ENCODE measurements at places on chromosomes 7 and 10. TPM values are rescaled to one million over a fixed set of nuclear protein-coding genes. Genes with fewer than 3 reads are reported as not detected.
A peak's percentile ranks its signal among the peaks of the same experiment; 100 is the strongest.

- no peak for DNase-seq
Measured at GRCh38 chr7:132545756-132546155, 30.5 kb downstream of the PLXNA4 start.

DNA sequence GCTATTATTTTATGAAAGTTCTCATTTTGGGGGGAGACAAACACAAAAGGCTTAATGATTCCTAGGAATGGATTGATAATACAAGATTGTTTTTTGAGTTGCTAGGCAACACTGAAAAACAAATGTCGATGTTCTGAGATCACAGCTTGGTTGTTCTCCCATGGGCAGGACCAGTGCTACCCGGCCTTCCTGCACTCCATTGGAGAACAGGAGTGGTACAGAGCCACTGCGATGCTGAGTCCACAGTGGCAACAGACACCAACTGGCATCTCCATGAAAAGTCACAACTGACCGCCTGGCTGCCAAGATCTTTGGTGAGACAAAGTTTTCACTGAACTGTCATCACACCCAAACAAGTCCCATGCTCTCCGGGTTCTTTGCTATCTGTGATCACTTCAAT is 68.9 kb upstream of the NMT2 start:
- DNase-seq = no peak

- DNase-seq = no peak
Measured at GRCh38 chr7:70498232-70498992, 633.5 kb upstream of the GALNT17 start.

- DNase-seq = no peak
Measured at GRCh38 chr10:125455431-125455830, 227.5 kb downstream of the TEX36 start.

DNA sequence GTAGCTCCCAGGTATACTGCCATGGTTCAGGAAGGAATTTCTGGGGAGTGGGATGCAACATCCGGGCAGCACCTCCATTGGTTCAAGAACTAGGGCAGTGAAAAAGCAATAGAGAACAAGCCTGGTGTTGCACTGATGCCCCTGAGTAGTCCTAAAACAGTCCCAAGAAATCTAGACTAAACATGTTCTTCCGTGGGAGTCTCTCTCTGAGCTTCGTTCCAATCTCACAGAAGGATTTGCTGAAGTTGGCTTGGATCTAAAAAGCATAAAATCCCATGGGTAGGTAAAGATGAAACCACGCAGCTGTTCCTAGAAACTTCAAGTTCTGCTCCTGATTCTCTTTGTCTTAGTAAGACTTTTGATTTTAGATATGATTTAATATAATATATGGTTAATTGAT is 154.5 kb downstream of the PLXDC2 start:
- no peak for DNase-seq

- DNase-seq = no peak
Measured at GRCh38 chr10:118342638-118343020, 505 bp upstream of the FAM204A start.

DNA sequence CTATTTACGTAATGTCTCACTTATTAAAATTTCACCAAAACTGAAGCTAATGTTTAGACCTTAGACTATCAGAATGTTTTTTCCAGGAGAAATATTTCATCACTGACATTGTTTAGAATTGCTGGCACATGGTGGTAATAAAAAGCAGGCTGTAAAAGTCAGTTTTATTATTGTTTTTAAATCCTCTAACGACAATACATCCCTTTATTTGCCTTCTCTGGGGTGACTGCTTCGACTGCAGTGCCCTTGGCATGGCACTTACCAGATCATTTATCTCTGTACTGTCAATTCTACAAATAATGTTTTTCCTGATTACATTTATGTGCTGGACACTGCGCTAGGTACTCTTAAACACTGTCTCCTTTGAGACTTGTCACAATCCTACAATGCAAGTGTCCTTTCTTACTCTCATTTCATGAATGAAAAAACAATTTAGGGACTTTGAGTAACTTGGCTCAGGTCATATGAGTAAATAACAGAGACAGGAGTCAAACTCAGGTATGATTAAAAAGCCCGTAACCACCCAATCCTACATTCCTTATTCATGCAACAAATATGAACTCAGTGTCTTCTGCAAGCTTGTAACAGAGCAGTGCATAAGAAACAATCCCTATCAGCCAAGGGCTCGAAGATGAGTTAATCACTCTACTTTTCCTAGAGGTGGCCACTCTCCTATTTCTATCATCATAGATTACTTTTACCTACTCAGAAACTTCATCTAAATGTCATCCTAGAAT is 5.6 kb upstream of the ING3 start:
- DNase-seq = no peak

DNA sequence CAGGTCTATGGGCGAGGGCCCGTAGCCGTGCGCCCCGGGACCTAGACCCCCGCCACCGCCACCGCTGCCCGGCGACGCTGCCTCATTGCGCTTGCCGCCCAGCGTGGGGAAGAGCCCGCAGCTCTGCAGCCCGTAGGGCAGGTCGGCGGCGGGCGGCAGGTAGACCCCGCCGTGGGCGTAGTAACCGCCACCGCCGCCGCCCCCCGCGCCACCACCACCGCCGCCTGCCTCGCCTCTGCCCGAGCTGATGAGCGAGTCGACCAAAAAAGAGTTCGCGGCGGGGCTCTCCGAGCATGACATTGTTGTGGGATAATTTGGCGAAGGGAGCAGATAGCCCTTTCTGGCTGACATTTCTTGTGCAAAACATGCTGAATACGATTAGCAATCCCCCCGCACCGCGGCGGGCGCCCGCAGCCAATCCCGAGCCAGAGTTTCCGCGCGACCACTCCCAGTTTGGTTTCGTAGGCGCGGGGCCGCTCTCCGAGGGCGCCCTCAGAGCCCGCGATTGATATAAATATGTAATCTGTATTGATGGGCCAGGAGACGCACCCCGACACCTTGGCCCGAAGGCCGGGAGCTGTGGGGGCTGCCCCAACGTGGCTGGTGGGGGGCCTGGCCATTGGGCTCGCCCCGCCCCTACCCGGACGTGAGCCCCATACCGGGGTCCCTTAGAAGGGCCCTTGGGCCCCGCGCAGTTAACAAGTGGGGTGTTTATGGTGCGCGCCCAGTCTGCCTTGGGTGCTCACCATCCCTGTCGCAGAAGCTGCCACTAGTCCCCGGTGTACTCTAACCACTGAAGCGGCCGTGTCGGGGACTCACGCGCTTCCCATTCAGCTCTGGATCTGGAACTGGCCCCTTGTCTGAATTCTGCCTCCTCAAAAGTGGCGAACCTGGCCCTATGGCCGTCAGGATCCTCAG is at the start of gene HOXA10:
HOXA10 (minus strand) TSS at position 365 of the 918 bp plus-strand sequence; CDS start at position 351, 14 bp downstream.
- no peak for DNase-seq

- DNase-seq = no peak
Measured at GRCh38 chr10:48940372-48940771, 732 bp upstream of the LRRC18 start.

DNA sequence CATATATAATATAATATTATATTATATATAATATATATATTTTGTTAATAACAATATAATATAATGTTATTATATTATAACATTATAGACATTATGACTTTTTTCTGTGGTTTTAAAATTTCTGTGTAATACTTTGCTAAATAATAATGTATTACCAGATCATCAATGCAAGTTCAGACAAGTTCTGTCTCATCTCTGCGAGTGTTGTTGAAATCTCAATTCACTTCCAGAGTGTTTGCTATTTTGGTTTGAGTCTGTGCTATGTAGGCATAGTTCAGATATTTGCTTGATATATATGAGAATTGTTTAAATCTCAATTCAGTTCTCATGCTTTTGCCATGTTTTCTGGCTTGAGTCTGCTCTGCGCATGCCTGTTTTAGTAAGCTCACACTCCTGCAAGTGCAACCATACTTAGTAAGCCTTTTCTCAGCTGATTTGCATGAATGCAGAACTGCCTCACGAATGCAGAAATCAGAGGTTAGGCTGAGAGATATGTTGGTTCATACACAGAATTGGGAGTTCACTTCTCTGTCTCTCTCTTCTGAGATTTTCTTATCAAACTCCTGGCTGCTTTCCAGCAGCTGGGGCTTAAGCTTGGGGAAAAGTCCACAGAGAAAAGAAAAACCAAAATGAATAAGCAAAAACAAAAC is 830.2 kb upstream of the SORCS1 start:
- no peak for DNase-seq

DNA sequence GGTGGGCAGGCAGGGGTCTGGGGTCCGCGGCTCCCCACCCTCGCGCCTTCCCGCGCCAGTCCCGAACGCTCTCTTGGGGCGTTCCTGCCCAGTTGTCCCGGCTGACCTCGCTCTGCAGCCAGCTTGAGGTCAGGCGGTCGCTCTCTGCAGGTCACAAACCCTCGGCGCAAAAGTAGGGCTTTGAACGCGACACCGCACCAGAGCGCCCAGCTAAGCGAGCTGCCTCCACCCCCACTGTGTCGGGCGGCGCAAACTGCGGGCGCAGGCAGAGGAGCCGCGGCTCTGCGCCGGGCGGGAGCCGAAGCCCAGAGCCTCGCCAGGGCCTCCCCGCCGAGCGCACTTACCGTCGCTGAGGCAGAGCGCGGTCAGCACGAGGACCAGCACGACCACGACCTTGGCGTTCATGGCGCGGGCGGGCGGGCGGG is 284 bp downstream of the CXCL12 start:
- DNase-seq = peak; percentile 45

DNA sequence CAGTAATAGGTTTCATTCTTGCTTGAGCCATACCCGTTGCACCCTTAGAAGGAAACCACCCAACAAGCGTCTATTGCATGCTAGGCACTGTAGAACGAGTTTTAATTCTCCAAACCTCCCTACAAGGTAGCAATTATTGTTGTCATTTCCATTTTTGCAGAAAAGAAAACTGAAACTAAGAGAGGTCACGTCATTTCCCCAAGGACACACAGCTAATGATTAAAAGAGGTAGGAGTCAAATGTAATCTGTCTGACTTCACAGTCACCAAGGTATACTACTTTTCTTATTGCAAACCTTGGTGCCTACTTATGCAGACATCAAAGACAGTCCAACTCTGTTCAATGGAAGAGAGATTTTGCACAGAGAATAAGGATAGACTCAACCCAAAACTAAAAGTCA is 49.1 kb upstream of the C1QL3 start:
- DNase-seq = no peak

- DNase-seq = no peak
Measured at GRCh38 chr7:21962677-21963076, 17.0 kb upstream of the CDCA7L start.

GRCh38 chr7:78770422-78771410 is 682.8 kb downstream of the MAGI2 start:
- DNase-seq = peak; percentile 3

DNA sequence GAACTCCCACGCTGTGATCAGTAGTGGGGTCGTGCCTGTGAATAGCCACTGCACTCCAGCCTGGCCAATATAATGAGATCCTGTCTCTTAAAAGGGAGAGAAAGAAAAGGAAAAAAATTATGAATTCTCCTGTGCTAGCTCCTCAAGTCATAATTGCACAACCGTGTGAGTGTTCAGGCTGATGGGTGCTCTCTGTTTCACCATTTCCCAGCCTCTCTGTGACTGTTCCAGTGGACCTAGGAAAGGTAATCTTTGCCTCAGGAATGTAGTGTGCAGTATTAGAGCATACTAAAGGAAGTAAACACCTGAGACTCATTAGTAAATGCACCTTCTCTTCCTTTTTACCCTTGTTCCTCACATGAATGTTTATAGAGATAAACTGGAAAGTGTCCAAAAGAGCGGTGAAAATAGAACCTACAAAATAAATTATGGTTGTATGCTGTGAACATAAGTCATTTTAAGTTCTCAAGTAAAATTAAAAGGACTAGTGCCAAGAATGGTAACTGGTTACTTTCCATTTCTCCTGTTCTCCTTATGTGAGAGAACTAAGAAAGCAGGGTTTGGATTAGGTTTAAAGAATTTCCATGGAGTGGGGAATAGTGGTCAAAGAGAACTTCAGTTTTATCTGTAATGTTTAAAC is 42.7 kb downstream of the INPP5F start:
- no peak for DNase-seq

- DNase-seq = no peak
Measured at GRCh38 chr10:96288151-96288621, 16.0 kb upstream of the DNTT start.

DNA sequence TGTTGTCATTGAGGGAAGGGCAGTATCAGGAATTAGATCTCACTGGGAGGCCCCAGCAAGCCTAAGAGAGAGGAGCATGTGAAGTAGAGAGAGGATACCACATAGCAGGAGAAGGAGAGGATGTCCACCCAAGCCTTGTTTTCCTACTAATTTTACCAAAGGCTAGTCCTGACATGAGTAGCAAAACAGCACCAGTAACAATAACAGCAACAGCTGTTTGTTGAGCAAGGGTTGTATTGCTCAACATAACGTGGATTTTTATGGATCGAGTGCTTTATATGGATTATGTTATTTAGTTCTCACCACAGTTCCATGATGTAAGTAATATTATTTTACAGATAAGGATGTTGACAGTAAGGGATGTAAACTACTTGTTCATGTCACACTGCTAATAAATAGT is 135.2 kb upstream of the DLX6 start:
- DNase-seq = no peak

- no peak for DNase-seq
Measured at GRCh38 chr10:13402021-13402420, 53.9 kb upstream of the SEPHS1 start.

The MRLN gene
- total RNA-seq = not detected

The EPO gene
- total RNA-seq = not detected

The WNT16 gene
- 0.82 TPM for total RNA-seq

The LIPN gene
- total RNA-seq = not detected

The TLX1 gene
- not detected for total RNA-seq

The SNX10 gene
- total RNA-seq = 37.1 TPM

The UMAD1 gene
- 7.3 TPM for total RNA-seq

The CCDC172 gene
- total RNA-seq = not detected

The C7orf33 gene
- total RNA-seq = not detected
